ENCODE measurements at places on chromosomes 6 and 20. TPM values are rescaled to one million over a fixed set of nuclear protein-coding genes. Genes with fewer than 3 reads are reported as not detected.

GRCh38 chr6:40328386-40328985 lies 258.7 kb downstream of the LRFN2 start:
- DNase-seq, result peak; percentile 65

DNA sequence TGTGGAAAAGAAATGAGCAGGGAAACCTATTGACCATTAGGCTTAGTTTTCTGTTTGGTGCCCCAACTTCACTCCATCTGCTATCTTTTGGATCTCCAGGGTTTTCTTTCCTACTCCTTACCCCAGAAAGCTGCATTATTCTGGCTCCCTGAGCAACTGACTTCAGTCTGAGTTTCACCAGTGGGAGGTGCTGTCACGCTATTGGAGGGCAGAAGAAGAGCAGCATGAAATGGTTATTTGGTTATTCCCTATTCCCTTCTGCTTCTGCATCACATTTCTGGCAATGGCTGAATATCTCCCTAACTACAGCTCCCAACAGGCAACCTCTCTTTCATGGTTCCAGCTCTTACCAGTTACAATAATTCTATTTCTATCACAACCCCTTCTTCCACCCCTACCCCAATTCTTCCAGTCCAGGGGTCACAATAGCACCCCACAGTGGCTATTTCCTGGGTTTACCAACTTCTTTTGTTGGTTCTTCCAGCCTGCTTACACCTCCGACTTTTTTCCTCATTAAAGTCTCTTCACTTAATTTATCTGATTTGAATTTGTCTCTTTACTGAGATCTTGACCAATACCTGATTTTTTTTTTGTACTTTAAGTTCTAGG lies 311.5 kb downstream of the PLCB1 start:
- DNase-seq, result no peak

UNC5CL gene
- 0.64 TPM for total RNA-seq

PLCB4 gene
- total RNA-seq, result 36.4 TPM

VAPB gene
- total RNA-seq, result 28.2 TPM

Measured in cerebellum (tissue), 4 donors.